Kidney tubule cell (primary cell): ENCODE measurements at places on chromosomes 3 and 15.

GRCh38 chr3:139357899-139358298, 14.1 kb downstream of the MRPS22 start:
- no peak for DNase-seq

- no peak for DNase-seq
Observed at GRCh38 chr15:86316726-86317383, 237.2 kb downstream of the AGBL1 start.

GRCh38 chr3:157023226-157023625, 136.7 kb downstream of the CCNL1 start:
- no peak for DNase-seq

DNA sequence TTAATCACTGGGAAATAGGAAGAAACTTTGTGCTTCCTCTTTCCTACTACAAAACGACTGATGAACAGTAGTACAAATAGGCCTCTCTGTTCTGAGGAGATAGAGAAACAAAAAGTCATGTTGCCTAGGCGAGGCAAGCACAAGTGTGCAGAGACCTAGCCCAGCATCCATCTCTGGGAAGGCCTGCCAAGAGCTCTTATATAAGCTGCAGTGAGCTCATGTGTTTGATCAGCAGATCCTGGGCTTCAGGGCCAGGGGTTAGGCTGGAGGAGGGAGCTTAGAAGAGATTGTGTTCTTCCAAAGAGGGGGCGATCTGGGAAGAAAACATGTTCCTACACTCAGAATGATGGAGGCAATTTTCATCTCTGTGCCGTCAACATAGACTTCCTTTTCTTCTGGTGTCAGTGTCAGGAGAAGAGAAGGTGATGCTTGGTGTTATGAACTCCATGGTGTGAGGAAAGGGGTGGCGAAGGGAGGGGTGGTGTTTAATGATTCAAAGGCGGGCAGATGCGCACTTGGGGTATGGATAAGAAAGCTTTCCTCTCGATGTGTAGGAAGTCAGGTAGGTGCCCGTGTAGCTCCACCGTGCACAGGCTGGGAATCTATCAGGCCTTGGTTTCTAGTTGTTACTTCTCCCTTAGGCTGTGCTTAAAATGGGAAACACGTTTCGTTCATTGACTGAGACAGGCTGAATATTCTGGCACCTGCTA, 29.5 kb upstream of the ETV5 start:
- no peak for DNase-seq

DNA sequence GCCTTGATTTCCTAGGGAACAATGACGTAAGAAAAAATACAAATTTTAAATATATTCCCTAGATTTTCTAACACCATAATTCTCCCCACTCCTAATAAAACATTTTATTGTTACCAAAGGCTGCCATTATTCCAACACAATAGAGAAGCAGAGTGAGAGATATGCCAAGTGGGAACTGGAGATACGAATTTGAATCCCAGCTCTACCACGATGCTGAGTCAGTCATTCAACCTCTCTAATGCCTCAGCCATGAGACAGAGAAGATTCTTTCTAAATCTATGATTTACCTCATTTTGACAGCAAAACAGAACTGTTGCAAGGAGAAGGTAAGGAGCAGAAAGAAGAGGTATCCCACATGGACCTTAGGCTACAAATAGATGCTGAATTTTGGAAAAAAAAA, 112.5 kb downstream of the IGF2BP2 start:
- DNase-seq = no peak

DNA sequence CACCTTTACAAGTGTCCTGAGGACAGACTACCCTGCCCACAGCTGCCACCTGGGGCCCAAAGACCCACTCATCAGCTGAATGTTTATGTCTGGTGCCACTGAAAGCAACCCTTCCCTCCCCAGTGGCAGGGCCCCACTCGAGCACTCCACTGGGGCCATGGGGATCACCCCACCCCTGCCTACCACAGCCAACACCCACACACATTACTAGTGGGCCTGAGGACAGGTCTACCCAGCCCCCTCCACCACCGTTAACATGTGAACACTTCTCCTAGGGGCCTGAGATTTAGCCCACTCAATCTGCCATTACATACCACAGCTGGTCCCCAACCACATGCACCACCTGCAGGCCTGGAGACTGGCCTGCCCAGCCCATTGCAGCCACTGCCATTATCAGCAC, 52.3 kb downstream of the ADAM10 start:
- DNase-seq = no peak

DNA sequence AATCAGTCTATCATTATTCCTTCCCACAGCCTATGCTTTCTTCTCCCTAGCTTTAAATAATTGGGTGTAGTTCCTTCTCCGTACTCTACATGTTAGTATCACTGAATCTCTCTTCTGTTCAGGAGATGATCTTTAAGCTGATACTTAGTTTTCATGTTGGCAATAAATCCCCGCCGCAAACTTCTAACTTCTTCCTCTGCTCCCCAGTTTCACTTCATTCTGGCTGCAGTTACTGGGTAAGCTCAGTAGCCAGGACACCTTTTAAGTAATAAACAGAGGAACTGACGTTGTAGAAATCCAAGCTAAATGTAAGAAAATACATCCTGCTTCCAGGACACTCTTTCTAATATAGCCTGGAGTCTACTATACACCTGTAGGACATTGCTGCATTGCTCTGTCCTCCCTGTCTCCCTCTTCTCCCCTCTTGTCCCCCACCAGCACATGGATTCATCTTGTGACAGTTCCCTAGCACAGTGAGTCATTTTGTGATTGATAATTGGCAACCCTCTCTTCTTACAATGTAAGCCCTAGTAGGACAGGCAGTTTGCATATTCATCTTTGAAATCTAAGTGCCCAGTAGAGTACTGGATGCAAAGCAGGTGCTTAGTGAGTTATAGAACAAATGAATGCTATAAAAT, 598.2 kb downstream of the UNC13C start:
- no peak for DNase-seq

DNA sequence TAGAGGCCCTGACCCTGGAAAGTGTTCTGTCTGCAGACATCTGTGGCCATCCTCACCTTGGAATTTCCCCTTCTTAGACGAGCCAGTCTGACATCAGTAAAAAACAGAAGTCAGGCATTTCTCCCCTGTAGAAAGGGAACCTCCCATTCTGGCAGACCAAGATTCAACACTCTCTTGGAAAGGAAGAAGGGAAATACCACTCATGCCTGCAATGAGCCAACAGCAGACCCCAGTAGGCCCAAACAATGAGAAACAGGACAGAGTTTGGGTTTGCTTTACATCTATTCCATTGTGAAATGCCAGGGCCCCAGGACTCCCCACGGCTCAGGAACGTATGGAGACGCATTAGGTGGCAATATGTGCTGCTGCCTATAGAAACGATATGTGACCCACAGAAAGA, 264.0 kb upstream of the NSMCE3 start:
- DNase-seq = peak; percentile 34

GRCh38 chr15:23648920-23649515, 1.4 kb upstream of the MAGEL2 start:
- DNase-seq = peak; percentile 5

- DNase-seq = no peak
Observed at GRCh38 chr3:71997066-71997653, 212.2 kb upstream of the PROK2 start.

DNA sequence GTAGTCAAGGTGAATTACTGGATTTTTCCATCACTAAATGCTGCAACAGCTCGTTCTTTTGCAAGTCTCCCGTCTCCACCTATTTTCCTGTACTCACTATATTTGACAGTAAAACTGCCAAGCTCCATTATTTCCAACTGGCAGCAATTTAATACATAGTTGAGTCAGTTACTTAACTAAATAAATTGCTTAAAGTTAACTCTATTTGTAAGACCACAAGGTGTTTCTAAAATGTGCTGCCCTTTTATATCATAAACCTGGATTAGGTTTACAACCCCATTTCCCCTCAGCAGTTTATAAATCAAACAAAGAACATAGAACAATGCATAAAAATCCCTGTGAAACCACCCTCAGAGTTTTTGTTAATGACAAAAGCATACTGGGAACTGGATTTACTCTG, 211.4 kb upstream of the DPH6 start:
- DNase-seq = no peak

- no peak for DNase-seq
Observed at GRCh38 chr3:178584722-178585380, 48.6 kb downstream of the KCNMB2 start.

DNA sequence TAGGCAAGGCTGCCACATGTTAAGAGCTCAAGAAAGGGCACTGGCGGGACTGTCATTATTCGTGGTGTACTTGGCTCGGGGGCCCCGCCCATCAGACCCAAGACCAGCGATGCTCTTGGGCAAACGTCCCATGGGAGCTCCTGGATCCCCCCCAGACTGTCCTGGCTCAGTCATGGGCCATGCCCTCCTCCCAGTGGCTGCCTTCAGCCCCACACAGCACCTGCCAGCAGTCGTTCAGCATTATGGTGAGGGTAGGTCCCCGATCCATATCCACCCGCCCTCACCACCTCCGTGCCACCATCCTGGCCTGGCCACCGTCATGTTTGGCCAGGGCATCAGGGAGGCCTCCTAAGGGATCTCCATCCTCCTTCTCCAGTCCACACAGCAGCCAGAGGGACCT, 51.4 kb upstream of the IQSEC1 start:
- no peak for DNase-seq

DNA sequence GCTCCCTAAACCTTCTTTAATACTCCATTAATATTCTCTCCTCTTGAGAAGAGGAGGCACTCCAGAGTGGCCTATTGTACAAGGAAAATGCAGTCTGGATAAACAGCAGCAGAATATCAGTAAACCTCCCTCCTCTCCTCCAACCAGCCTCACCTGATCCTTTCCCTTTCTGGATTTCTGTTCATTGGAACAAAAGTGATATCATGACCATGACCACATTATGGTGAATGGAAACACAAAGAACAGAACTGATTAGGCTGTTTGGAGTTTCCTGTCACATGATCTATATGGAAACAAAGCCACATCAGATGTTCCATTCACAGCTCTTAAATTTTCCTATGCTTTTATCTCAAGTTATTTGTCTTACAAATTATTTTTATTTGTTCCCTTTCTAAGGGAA, 14.6 kb downstream of the C2CD4B start:
- DNase-seq = no peak

- no peak for DNase-seq
Observed at GRCh38 chr15:38163658-38164057, 89.0 kb upstream of the SPRED1 start.

GRCh38 chr3:43366885-43367284, 80.5 kb downstream of the SNRK start:
- no peak for DNase-seq

DNA sequence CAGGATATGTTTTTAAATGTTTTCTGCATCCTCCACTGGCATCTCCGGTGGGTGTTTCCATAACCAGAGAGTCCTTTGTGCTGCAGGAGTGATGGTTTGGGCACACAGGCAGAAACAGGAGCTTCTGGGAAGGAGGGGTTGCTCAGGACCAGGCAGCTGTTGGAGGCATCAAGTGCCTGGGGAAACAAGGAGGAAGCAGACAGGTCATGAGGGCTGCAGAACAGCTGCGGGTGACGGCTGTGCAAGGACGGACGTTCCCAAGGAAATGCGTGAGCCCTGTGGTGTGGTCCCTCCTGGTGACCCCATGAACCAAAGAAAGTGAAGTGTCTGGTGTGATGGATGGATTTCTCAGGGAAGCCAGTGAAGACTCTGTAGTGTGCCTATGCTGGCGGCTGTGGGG, 61.2 kb upstream of the TNFAIP8L3 start:
- DNase-seq = no peak

- DNase-seq = no peak
Observed at GRCh38 chr3:188220097-188220788, 66.3 kb downstream of the LPP start.

GRCh38 chr15:23760024-23760423, 72.9 kb upstream of the NDN start:
- DNase-seq = no peak

DNA sequence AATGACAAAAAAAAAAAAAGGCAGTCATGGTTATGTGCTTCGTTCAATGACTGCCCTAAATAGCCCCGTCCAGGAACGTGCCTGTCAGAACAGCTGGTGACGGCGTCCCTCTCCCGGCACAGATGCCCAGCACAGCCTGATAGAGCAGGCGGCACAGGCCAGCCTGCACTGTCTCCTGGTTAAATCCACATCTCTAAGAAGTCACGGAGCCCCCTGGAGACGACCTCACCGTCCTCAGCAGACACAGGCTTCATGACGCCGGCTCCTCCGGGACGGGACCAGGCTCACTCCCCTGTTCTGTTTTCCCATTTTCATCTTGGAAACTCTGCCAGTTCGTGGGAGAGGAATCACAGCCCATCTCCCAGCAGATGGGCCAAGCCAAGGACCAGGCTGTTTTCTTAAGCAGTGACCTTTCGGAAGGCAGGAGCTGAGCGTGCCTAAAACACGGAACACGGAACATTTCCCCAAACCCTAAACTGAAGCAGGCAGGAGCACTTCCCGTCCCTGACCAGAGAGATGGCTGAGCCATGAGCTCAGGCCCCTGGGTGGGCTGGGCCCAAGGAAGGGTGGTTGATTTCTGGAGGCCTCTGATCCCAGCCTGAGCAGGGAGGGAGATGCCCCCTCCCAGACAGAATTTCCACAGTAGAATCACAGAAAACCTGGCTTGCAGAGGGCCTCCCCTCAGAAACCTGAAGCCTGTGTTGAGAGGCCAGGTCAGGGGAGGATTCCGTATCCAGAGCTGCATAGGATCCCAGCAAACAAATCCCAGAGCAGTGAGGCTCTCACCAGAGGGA, 35.9 kb downstream of the ADCY5 start:
- no peak for DNase-seq

GRCh38 chr3:122609798-122610559, 32.5 kb downstream of the PARP15 start:
- DNase-seq = peak; percentile 90

- no peak for DNase-seq
Observed at GRCh38 chr3:183653209-183654064, 18.0 kb downstream of the KLHL24 start.

- DNase-seq = peak; percentile 93
Observed at GRCh38 chr15:51842852-51843737, 13.6 kb downstream of the TMOD3 start.

GRCh38 chr3:161035711-161036110, 69.4 kb downstream of the B3GALNT1 start:
- no peak for DNase-seq

DNA sequence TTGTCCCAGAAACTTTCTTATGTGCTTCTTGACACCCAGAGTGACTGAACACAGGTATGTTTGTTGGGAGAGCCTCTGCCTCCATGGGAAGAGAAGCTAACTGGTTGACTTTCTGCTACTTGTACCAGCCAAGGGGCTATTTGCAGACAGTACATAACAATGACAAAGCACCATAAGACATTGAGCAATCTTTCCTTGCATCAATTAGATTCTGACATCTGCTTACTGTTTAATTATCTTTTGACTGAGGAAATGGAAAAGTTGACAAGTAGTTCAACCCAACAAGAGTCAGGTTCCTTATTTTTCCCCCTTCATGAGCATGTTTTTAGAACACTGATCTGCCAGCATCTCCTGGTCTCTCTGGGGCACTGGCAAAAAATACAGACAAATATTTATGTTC, 157.7 kb downstream of the RPLP1 start:
- no peak for DNase-seq

GRCh38 chr3:123096731-123097130, 29.9 kb downstream of the PDIA5 start:
- DNase-seq = no peak

DNA sequence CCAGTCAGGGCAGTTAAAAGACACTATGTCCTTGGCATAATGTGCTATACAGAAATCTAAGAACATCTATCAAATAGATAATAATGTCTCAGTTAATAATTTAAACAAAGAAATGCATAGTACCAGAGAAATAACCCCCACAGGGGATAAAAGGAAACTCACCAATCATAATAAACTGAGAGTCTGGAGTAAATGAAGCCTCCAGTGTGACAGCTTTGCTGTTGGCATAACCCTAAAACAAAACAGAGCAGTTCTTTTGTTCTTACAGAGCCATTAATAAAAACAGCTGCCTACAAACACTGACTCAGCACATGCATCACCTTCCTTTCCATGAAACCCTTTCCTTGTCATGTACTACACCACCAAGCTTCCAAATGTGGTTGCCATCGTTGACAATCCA, 13.5 kb downstream of the PPM1M start:
- peak; percentile 47 for DNase-seq
